ENCODE measurements at places on chromosomes 5 and 9.

DNA sequence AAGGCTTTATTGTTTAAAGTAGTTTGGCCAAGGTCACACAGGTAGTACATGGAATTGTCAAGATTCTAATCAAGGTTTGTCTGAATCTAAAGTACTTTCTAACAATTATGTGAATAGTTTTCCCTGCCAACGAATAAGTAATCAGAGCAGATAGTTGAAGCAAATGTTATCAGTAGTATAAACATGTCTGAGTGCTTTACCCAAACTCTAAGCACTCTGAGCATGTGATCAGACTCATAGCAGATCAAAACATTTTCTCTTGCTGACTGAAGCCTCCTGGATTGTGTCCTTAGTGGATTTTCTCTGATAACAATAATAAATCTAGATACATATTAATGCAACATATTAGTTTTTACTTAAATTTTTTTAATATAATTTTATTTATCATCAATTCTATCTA lies 995.0 kb downstream of the EFNA5 start:
- no peak for DNase-seq

GRCh38 chr9:128733256-128733655 lies 9.3 kb upstream of the ZDHHC12 start:
- DNase-seq = no peak

DNA sequence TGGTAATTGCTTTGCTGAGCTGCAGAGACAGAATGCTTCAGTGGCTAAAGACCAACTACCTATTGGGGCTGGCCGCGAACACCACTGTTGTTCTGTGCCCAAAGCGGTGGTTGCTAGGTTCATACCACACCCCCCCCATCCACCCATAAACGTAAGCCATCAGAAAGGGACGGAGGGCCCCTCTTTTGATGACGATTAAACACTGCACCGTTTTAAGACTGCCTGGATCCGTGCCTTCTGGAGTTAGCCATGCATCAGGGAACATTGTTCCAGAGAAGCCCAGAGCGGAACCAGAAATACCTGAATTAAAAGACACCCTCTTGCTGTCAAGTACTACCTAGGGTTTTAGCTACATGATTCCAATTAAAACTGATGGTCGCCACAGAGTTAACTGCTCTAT lies 369.1 kb upstream of the DAP start:
- no peak for DNase-seq

DNA sequence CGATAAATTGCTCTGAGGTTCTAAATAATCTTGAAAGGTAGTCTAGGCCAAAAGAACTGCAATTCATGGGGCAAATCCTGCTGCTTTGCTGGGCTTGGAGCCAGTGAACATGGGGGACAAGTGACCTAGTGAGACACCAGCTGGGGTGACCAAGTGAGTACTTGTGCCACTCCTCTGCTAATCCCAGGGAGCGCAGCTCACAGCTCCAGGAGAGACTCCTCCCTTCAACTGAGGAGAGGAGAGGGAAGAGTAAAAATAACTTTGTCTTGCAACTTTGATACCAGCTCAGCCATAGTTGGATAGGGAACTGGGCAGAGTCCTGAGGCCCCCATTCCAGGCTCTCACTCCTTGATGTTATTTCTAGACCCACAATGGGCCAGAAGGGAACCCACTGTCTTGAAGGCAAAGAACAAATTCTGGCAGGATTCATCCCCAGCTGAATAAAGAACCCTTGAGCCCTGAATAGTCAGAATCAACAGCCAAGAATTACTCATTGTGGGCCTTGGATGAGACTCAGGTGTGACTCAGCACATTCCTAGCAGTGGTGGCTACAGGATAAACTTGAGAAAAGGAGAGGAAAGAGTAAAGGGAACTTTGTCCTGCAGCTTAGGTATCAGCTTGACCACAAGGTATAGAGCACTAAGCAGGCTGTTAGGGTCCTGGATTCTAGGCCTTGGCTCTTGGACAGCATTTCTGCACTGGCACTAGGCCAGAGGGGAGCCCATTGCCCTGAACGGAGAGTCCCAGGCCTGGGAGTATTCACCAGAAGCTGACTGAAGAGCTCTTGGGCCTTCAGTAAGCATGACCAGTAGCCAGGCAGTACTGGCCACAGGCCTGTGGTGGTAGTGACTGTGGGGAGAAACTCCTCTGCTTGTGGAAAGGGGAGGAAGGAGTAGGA lies 288.3 kb upstream of the CDH18 start:
- DNase-seq = no peak

DNA sequence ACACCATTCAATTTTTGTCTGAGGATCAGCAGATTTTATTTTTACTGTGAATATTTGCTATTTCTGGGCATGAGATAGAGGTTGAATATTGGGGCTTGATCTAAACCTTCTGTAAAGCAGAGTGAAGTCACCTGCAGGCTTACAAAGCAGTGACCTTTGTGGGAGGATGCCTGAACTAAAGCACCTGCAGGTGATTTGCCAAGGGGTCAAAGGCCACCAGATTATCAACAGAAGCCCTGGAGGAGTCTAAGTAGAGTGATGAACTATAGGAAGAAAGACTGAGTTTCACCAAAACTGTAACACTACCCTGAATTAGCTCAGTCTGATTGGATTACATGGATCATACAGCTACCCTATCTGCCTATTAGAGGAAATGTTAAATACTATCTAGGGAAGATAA lies 144.3 kb upstream of the PRLR start:
- DNase-seq = no peak

DNA sequence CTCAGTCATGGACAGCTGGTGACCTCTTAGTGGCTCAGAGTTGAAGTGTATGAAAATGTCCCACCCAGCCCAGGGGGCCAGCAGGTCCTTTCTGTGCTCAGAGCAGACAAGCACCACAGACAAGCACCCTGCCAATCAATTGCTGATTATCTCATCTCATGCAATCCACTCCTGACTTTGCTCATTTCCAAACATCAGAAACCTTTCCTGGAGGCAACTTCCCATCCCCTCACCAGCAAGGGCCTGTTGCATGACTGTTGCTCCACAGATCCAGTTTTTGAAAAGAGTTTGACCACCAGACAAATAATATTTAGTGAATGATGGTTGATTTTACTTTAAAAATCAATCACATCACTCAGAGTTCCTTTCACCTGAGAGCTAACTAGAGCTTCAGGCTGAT lies 397.3 kb upstream of the KLF4 start:
- no peak for DNase-seq

DNA sequence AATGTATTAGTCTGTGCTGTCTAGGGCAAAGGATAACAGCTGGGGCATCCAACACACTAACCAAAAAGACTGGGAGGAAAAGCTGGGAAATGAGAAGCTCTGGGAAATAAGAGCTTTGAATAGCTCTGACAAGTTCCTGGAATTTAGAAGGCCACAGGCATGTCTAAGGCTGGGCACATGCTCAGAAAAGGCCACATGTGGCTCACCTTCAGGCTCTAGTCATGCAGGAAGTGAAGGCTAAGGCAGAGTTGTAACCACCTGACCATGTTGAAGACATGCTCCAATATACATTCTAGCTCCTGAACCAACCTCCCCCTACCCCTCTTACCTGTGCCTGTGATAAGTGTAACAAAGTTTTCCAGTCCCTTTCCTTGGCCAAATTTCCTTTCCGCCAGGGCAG lies 31.7 kb downstream of the CLTA start:
- no peak for DNase-seq

GRCh38 chr5:158882660-158883059 lies 217.1 kb downstream of the EBF1 start:
- no peak for DNase-seq

DNA sequence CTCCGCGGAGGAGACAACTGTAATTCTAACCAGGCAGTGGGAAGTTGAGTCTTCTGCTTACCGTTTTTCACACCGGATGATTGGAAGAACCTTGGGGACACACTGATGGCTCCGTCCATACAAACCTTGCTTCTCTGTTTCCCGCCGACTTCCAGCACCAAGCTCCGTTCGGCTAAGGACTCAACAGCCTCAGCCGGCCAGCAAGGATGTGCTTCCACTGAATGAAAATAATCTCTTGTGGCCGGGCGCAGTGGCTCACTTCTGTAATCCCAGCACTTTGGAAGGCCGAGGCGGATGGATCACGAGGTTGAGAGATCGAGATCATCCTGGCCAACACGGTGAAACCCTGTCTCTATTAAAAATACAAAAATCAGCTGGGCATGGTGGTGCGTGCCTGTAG lies 1.8 kb upstream of the EDF1 start:
- no peak for DNase-seq

- DNase-seq = no peak
Measured at GRCh38 chr5:73899055-73899454, 273.1 kb downstream of the ARHGEF28 start.

GRCh38 chr5:152546493-152546892 lies 141.4 kb upstream of the NMUR2 start:
- no peak for DNase-seq

DNA sequence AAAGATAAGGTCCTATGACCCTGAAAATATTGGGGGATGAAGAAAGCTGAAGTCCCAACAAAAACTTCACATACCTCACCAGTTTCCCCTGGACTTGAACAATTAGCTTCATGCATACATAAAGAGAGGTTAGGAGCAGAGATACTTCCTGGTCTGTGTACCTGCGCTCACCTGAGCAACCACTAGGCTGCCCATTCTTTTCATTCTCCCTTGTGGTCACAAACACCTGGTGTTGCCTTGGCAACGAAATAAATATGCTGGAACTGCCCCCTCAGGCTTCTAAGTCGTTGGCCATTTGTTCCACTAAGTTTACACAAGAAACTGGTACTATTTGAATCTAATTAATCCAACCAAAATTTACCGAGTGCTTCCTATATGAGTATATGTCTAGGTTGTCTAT lies 18.1 kb downstream of the OTP start:
- no peak for DNase-seq

- no peak for DNase-seq
Measured at GRCh38 chr5:95798048-95798447, 24.5 kb downstream of the GLRX start.

DNA sequence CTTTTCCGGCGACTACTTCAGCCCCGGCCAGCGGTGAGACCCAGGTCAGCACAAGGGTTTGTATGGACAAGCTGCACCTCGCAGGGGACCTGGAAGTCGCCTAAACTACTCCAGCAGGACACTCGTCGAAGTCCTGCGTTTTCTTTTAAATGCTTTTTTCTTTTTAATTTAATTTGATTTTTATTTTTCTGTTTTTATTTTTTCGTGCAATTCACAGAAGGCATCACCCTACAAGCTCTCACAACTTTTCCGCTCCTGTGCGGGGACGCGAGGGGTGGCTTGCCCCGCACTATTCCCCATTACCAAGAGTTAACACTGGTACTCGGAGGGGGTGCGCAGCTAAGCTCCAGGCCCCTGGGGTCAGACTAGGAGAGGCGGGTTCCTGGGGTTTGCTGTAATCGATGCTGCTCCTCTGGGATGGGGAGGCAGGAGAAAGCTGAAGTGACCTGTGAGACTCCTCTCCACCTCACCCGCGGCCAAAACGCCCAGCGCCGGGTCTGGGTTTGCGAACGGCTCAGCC lies 1.3 kb downstream of the EDIL3 start:
- no peak for DNase-seq

GRCh38 chr9:73579823-73580222 lies 428.2 kb downstream of the ANXA1 start:
- DNase-seq = no peak

- DNase-seq = no peak
Measured at GRCh38 chr5:119395080-119395836, 39.4 kb downstream of the TNFAIP8 start.

- no peak for DNase-seq
Measured at GRCh38 chr5:65213921-65214525, 267.7 kb downstream of the ADAMTS6 start.

DNA sequence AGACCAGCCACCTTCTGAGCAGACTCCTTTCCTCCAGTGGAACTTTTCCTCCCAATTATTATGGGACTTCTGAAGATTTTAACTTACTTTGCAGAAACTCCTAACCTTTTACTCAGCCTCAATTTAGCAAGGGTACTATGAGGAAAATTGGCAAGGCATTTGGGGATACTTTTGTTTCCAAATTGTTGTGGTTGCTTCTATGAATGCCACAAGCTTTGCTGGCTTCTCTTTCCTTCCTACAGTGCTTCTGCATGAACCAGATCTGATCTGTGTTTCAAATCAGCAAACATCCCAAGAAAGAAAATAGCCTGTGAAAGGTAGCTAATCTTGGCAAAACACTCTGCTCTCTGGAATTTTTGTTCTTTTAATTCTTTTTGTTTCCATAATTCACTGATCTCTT lies 57.3 kb upstream of the TAF11L2 start:
- no peak for DNase-seq

- DNase-seq = no peak
Measured at GRCh38 chr9:93419023-93419422, 32.5 kb upstream of the FAM120A start.

DNA sequence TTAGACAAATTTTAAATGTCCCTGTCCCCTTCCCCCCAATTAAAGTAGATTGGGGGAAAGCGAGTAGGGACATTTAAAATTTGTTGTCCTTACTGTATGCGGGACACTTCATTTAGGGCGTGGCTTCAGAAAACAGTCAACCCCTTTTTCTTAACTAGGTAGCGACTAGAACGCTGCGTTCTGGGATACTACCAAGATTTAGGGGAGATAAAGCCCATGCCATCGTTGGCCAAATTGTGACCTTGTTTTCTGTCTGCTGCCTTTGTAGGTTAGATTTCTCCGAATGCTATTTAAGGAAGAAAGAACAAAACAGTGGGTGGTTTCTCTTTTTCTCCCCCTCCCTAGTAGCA lies 1.2 kb downstream of the CKS2 start:
- DNase-seq = no peak

GRCh38 chr9:7456377-7456776 lies 343.2 kb downstream of the DMAC1 start:
- no peak for DNase-seq

DNA sequence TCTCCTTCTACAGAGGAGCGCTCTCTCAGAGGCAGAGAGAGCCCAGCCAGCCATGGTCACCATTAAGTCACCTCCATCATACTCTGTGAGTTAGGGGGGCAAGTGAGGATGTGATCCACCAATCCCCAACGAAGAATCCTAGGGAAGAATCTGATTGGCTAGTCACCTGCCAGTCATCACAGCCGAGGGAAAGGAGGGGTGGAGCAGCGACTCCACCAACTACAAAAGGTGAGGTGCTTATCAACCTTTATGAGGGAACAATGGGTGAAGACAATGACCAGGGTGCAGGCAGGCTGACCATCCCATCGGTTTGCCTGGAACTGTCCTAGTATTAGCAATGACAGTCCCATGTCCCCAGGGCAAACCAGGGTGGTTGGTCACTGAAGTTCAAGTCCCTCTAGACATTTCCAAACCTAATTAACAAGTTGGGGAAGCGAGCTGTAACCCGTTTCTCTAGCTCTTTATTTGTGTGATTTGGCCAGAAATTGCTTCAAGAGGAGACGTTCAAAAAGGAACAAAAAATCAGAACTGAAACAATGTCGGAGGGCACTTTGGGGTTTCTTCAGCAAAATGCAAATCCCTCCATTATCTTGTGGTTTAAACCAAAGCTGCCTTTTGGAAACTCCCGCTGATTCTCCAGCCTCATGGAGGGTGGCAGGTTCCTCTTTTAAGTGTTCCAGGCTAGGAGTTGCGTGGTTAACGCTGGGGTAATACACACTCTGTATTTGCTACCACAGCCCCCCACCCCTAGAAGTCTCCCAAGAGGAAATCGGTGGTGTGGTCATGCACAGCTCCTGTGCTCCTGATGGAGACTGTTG lies 18.8 kb upstream of the FCN1 start:
- DNase-seq = no peak

GRCh38 chr5:58359981-58360380 lies 99.9 kb downstream of the PLK2 start:
- no peak for DNase-seq
